ENCODE measurements at places on chromosomes 6 and 20.
A peak's percentile ranks its signal among the peaks of the same experiment; 100 is the strongest.

- DNase-seq = no peak
These were observed 334.9 kb upstream of the SOX4 start for GRCh38 chr6:21258665-21259064.

DNA sequence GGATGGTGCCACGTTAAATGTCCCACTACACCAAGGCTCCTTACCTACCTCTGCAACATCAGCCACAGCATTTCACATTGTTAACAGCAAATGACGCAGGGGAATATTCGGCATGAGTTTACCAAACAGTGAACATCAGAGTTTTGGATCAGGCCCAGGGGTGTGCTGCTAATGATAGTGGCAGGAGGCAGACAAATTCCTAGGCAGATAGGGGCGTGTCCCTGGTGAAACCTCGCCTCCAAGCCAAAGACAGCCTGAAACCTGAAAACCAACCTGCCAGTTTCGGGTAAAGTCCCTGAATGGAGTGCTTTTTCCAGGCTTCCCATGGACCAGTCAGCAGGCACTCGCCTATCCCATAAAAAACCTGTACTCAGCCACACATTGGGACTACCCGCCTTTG lies 133.6 kb downstream of the SH3BGRL2 start:
- DNase-seq = no peak

GRCh38 chr6:149049230-149049629 lies 268.3 kb upstream of the TAB2 start:
- DNase-seq = peak; percentile 42

DNA sequence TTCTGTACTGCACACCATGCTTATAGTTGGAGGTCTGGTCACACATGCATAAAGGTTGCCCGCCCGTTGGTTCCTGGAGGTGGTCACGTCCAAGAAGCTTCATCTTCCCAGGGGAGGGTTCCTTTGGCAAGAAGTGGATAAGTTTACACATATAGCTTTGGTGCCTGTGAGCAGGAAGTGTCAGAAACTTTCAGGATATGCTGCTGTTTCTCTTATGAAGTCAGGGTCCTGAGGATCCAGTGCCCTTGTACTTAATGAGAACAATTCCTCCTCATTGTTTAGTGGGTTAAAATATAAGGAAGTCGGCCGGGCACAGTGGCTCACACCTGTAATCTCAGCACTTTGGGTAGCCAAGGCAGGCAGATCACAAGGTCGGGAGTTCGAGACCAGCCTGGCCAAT lies 115.5 kb upstream of the DUSP22 start:
- DNase-seq = no peak

GRCh38 chr6:147468634-147469033 lies 39.9 kb upstream of the SAMD5 start:
- DNase-seq = no peak

DNA sequence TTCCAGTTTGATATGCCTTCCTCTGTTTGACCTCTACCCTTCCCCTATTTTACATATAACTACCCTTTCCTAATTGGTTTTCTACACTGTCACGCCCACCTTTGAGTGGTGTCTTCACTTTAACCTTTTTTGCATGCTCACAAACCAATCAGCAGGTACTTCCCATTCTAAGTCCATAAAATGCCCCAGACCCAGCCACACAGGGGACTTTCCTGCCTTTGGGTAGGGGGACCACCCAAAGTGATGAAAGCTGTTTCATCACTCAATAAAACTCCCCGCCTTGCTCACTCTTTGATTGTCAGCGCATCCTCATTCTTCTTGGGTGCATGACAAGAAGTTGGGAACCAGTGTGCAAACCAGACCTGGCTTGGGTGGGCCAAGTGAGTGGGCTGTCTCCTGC lies 20.5 kb upstream of the SNRPC start:
- DNase-seq = no peak

DNA sequence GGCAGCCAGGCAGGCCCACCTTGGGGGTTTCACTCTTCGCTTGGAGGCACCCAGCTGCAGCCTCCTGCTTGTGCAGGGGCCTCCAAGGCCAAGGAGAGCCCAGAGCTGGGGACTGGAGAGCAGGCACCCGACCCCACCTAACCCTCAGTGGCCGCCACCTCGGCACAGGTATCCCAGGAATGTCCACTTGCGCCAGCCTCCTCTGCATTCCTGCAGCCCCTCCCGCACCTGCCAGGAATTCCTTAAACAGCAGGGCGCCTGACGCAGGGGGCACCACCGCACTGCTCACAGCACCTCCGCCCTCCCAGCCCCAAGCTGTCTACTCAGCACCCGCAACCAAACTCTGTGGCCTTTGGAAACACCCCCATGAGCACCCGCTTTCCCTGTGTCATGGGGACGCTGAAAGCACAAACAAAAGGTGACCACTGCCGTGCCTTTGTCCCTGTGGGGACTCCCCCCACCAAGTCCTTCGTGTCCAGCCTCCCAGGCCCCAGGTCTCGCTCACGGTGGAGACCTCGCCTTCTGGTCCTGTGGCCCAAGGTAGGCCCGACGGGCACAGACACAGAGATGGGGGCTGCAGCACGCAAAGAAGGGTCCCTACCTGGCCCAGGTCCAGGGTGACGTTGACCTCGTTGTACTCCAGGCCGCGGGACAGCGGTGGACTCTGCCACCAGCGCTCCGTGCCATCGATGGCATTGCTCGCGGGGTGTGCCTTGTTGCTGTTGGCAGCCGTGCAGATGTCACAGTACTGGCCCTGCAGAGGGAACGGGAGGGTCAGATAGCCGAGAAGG lies 5.1 kb downstream of the LAMA5 start:
- no peak for DNase-seq
